ENCODE measurements at places on chromosomes 4 and X.

GRCh38 chr4:16794816-16795445, 103.5 kb downstream of the LDB2 start:
- peak; percentile 59 for DNase-seq
- no peak overlapping the region for H3K27ac ChIP-seq
- peaks cover 2% of the 10 kb centered on the region for H3K27me3 ChIP-seq
- H3K36me3 ChIP-seq = no peaks in the 10 kb centered on the region

- H3K27me3 ChIP-seq = no peaks in the 10 kb centered on the region
- no peak overlapping the region for H3K27ac ChIP-seq
- no peak for DNase-seq
- no peaks in the 10 kb centered on the region for H3K4me1 ChIP-seq
- no peaks in the 10 kb centered on the region for H3K36me3 ChIP-seq
- H3K4me3 ChIP-seq = no peak overlapping the region
These were observed 234.2 kb upstream of the MID1 start for GRCh38 chrX:10854594-10854993.

DNA sequence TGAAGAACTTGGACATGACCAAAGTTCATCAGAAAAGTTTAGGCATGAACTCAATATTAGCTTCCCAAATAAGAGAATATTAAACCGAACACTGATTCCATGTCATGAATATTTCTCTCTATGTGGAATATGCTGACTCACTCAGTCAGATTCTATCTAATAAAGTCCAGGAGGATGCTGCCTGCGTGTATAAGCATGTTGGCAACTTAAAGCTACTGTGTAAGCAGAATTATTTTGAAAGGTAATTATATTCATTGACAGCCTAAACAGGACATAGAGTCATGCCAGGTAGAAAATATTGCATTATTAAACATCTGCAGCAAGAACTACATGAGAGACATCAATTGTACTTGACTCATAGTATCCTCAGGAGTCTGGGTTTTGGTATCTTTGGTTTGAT, 367.9 kb upstream of the SPOCK3 start:
- no peak for DNase-seq
- no peaks in the 10 kb centered on the region for H3K36me3 ChIP-seq
- no peaks in the 10 kb centered on the region for H3K27me3 ChIP-seq
- H3K4me1 ChIP-seq = no peaks in the 10 kb centered on the region
- H3K4me3 ChIP-seq = no peak overlapping the region

DNA sequence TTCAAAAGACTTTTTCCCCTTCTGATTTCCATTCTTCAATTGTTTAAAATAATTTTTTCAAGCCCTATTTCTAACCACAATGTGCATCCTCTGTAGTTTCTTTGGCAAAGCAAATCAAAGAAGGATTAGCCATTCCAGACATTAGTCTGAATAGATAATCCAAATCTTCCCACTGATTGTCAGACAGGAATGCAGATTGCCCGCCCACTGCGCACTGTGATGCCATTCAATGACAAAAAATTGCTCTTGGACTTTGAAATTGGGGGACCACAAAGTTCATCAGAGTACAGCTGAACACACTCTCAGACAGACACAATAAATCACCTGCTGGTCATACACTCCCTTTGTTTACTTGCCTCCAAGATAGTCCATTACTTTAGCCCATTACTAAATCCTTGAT, 216.5 kb upstream of the DKK2 start:
- H3K4me3 ChIP-seq = no peak overlapping the region
- no peaks in the 10 kb centered on the region for H3K36me3 ChIP-seq
- no peaks in the 10 kb centered on the region for H3K4me1 ChIP-seq
- DNase-seq = no peak

- H3K4me1 ChIP-seq = no peaks in the 10 kb centered on the region
- H3K27ac ChIP-seq = no peak overlapping the region
- H3K27me3 ChIP-seq = peaks cover under 1% of the 10 kb centered on the region
- H3K4me3 ChIP-seq = no peak overlapping the region
- H3K36me3 ChIP-seq = no peaks in the 10 kb centered on the region
- no peak for DNase-seq
These were observed 39.8 kb downstream of the ACE2 start for GRCh38 chrX:15560924-15561323.

DNA sequence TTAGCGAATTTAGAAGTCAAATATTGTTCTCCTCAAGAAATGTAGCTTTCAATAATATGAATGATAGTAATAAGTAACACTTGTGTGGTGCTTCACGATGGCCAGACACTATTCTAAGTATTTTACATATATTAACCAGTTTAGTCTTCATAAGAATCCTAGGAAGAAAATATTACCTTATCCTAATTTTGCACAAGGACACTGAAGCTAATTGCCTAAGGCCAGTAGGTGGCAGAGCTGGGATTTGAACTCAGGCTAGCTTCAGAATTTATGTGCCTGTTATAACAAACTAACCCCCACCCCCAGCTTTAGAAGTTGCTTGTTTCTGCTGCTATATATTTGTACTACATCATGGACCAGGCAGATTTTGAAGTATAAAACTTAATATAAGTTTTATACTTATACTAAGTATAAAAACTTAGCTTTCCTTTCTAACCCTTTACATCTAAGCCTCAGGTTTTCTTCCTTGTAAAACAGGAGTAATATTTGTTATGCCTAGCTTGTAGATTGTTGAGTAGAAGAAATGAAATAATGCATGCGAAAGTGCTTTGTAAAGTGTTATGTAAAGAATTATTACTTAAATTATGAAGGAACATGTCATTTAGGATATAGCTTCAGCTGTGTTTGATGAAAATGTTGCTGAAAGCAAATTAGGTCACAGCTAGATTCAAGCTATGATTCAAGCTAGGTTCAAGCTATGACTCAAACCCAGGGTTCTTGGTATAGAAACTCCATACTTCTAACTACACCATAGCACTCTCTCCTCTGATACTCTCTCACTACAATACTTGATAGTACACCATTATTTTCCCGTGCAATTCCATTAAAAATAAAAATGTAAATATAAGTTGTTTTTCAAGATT, 4.2 kb upstream of the CDS1 start:
- no peak for DNase-seq
- no peak overlapping the region for H3K27ac ChIP-seq
- no peak overlapping the region for H3K4me3 ChIP-seq
- H3K27me3 ChIP-seq = peaks cover 21% of the 10 kb centered on the region
- no peaks in the 10 kb centered on the region for H3K36me3 ChIP-seq
- peaks cover 14% of the 10 kb centered on the region for H3K4me1 ChIP-seq

- DNase-seq = no peak
- peaks cover 4% of the 10 kb centered on the region for H3K36me3 ChIP-seq
- H3K27ac ChIP-seq = no peak overlapping the region
These were observed 199.5 kb upstream of the DIPK2B start for GRCh38 chrX:45400027-45400779.

DNA sequence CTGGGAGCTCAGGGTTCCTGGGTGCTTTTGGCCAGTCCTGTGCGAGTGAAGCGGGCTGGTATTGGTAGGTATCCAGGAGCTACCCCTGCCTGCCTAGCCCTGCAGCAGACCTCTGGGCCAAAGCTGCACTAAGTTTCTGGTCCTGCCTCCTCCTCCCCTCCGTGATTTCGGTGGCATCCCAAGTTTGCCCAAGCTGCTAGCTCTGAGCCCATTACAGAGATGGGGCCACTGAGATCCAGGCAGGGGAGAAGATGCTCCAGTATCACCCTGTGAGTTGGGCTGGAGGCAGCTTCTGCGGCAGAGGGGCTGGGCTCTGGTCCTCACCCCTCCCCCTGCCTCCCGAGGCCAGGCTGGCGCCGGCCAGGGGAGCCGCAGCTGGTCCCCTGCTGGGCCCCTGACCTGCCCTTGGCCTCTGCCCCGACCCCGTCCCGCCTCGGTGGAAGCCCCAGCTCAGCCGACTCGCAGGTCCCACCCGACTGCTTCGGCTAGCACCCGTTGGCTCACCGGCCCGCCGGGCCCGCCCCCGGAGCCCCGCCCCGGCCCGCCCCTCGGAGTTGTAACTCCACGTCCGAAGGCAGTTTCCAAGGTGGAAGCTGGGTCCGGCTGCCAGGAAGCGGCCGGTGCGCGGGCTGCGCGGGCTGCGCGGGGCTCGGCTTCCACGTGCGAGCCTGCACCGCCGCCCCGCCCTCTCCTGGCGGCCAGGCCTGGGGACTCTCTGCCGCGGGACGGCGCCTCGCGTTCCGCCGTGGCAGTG, at the start of gene DUSP9:
Gene DUSP9 (plus strand): TSS at position 584 of the 754 bp plus-strand sequence. CDS start 751 bp downstream, outside the sequence.
- H3K36me3 ChIP-seq = no peaks in the 10 kb centered on the region
- DNase-seq = no peak
- H3K4me1 ChIP-seq = peaks cover 4% of the 10 kb centered on the region

DNA sequence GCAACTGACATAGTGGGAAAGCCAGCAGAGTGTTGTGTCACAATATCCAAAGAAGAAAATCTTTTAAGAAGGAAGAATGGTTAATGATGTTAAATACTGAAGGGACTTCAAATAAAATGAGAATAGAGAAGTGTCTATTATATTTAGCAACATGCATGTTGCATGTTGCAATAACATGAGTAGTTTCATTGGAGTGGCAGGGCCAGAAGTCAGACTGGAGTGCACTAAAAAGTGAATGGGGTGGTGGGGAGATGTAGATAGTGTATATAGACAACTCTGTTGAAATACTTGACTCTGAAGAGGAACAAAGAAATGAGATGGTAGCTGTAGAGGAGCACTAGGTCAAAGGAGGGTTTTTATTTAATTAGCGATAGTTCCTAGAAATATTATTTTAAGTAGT, 9.5 kb upstream of the AMMECR1 start:
- no peaks in the 10 kb centered on the region for H3K4me1 ChIP-seq
- H3K27ac ChIP-seq = no peak overlapping the region
- H3K4me3 ChIP-seq = no peak overlapping the region
- H3K27me3 ChIP-seq = peaks cover 3% of the 10 kb centered on the region

DNA sequence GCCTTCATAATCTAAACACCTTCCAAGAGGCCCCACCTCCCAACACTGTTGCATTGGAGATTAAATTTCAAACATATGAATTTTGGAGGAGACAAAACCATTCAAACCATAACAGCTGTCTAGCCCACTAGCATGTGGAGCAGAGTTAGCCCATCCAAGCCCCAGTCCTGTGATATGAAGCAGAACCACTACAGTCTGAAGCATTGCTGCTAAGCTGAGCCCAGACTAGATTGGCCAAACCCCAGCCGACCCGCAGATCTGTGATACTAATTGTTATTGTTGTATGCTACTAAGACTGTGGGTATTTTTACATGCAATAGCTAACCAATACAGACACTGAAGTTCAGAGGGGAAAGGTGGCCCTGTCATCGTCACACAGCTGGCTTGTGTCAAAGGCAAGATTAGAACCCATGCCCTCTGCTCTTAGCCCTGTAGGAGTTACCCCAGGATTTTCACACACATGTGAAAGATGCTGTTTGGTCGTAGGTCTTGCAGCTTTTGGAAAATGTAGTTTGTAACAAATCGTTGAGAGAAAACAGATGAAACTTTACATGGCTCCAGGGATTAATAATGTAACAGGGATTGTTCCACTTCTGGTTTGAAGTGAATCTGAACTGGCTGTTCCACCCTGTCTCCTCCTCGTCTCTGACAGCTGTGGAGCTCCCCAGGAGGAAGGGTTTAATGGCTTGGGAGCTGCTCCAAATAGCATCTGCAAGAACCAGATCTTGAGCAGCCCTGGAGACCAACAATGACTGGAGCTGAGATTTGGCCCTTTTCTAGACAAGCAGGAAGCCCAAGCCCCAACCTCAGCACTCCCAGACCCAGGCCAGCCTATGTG, 517.5 kb downstream of the MID1IP1 start:
- peaks cover 22% of the 10 kb centered on the region for H3K4me1 ChIP-seq
- peaks cover 6% of the 10 kb centered on the region for H3K36me3 ChIP-seq
- no peaks in the 10 kb centered on the region for H3K27me3 ChIP-seq

- DNase-seq = no peak
- H3K27me3 ChIP-seq = peaks cover 13% of the 10 kb centered on the region
- H3K4me1 ChIP-seq = no peaks in the 10 kb centered on the region
- no peak overlapping the region for H3K4me3 ChIP-seq
These were observed 68.9 kb downstream of the COL25A1 start for GRCh38 chr4:109233570-109233969.

DNA sequence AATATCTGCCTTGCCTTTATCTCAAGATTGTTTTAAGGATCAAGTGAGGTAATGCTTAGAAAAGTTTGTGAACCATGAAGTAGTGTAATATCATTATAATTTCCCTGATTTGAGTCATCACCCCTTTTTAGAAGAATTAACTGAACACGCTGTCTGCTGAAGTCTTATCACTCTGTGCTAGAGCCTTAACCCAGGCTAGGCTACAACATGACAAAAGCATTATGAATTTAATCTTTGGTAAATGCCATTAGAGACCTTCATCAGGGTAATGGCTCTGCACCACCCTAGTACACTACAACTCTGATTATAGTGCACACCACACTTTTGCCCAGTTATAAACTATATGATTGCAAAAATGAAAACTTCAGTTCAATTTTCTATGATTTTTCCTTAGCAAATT, 118.3 kb downstream of the ADGRL3 start:
- no peak overlapping the region for H3K4me3 ChIP-seq
- no peaks in the 10 kb centered on the region for H3K4me1 ChIP-seq
- no peak overlapping the region for H3K27ac ChIP-seq
- H3K27me3 ChIP-seq = no peaks in the 10 kb centered on the region

GRCh38 chr4:87944967-87945366, 30.5 kb upstream of the SPP1 start:
- H3K36me3 ChIP-seq = no peaks in the 10 kb centered on the region
- peaks cover 18% of the 10 kb centered on the region for H3K27me3 ChIP-seq
- DNase-seq = no peak
- no peak overlapping the region for H3K27ac ChIP-seq
- H3K4me3 ChIP-seq = no peak overlapping the region

GRCh38 chrX:40177117-40177430, 79.3 kb upstream of the BCOR start:
- peaks cover 2% of the 10 kb centered on the region for H3K36me3 ChIP-seq
- DNase-seq = no peak
- H3K27ac ChIP-seq = peak overlapping the region; percentile 99
- peak overlapping the region; percentile 87 for H3K4me3 ChIP-seq

GRCh38 chr4:20901851-20902250, 201.6 kb downstream of the PACRGL start:
- H3K4me1 ChIP-seq = no peaks in the 10 kb centered on the region
- H3K27me3 ChIP-seq = no peaks in the 10 kb centered on the region
- no peak overlapping the region for H3K4me3 ChIP-seq
- H3K36me3 ChIP-seq = no peaks in the 10 kb centered on the region
- H3K27ac ChIP-seq = no peak overlapping the region
- no peak for DNase-seq

GRCh38 chr4:143341186-143341755, 4.6 kb downstream of the GAB1 start:
- no peak overlapping the region for H3K4me3 ChIP-seq
- H3K27me3 ChIP-seq = peaks cover 51% of the 10 kb centered on the region
- DNase-seq = no peak
- no peak overlapping the region for H3K27ac ChIP-seq

GRCh38 chr4:30950737-30951136, 230.6 kb downstream of the PCDH7 start:
- H3K27ac ChIP-seq = no peak overlapping the region
- H3K4me3 ChIP-seq = no peak overlapping the region
- no peaks in the 10 kb centered on the region for H3K36me3 ChIP-seq
- no peak for DNase-seq

DNA sequence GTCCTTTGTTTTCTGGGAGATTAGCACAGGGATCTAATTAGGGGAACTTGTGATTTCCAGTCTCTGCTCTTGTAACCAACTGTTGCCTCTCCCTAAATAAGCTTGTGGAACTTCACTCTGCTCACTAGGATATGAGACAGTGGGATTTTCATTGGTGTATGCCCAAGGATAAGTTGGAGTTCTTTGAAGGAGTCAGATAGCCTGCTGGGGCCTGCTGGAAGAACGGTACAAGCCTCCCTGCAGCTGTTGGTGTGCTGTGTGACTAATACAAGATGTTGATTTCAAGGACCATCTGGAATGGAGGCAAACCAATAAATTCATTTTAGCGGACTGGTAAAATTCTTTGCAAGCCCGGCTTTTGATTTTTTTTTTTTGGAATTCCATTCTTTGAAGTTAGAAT, 167.0 kb downstream of the AASDH start:
- H3K4me3 ChIP-seq = no peak overlapping the region
- peaks cover 8% of the 10 kb centered on the region for H3K27me3 ChIP-seq
- DNase-seq = no peak
- no peaks in the 10 kb centered on the region for H3K4me1 ChIP-seq
- H3K27ac ChIP-seq = no peak overlapping the region
- no peaks in the 10 kb centered on the region for H3K36me3 ChIP-seq

All from activated CD4-positive, alpha-beta T cell treated with anti-CD3 and anti-CD28 coated beads, Interleukin-2, amount 10 ng/mL, durations not matched to agents 7 days and 5 days (primary cell).